ENCODE measurements at places on chromosomes 6 and 20.

DNA sequence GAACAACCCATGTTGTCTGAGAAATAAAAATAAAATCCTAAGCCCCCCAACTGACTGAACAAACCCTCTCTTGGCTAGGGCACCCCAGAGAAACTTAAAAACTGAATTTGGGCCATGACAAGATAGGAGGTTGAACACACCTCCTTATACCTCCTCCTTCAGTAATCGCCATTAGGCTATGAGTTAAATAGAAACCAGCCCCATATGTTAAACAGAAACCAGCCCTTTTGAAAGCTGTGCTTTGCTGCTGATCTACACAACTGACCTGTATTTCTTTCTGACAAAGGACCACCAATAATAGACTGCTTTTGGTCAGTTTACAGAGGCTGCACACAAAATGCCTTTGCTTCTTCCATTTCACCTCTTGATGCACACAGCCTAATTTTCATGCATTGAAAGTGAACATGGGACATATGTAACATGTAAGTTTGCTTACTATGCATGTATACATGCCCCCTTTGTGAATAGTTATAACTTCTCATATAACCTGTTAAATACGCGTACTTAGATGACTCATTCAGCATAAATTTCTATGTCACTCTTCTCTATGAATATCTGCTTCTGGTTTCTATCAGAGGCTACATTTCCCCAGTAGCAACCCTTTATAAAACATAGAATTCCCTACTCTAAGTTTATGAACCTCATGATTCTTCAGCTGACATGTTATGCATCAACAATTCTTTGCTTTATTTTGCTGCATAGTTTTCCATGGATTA lies 462.9 kb downstream of the COL12A1 start:
- no peak for DNase-seq

DNA sequence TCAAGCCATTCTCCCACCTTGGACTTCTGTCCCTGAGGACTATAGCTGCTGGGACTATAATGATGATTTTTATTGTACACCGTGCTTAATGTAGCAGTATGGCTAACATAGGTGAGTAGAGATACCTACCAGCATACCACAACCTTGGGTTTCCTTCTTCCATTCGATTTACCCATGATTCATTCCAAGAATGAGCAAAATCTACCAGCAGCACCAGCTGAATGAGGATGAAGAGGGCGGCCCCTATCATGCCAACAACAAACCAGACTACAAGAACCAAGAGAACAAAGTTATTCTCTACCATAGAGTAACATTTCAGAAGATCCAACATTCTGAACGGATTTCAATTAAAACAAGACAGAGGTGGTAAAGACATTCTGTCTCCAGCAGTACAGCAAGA lies 12.1 kb downstream of the SERINC3 start:
- DNase-seq = no peak

GRCh38 chr6:14212020-14212419 lies 94.4 kb downstream of the CD83 start:
- peak; percentile 34 for DNase-seq

- no peak for DNase-seq
These were observed 23.1 kb upstream of the VIP start for GRCh38 chr6:152727507-152727906.

- DNase-seq = no peak
These were observed 107.8 kb upstream of the RNF217 start for GRCh38 chr6:124854338-124854922.

GRCh38 chr6:33623895-33624381 lies 2.8 kb downstream of the ITPR3 start:
- no peak for DNase-seq

GRCh38 chr6:6994796-6995195 lies 113.0 kb upstream of the RREB1 start:
- no peak for DNase-seq

DNA sequence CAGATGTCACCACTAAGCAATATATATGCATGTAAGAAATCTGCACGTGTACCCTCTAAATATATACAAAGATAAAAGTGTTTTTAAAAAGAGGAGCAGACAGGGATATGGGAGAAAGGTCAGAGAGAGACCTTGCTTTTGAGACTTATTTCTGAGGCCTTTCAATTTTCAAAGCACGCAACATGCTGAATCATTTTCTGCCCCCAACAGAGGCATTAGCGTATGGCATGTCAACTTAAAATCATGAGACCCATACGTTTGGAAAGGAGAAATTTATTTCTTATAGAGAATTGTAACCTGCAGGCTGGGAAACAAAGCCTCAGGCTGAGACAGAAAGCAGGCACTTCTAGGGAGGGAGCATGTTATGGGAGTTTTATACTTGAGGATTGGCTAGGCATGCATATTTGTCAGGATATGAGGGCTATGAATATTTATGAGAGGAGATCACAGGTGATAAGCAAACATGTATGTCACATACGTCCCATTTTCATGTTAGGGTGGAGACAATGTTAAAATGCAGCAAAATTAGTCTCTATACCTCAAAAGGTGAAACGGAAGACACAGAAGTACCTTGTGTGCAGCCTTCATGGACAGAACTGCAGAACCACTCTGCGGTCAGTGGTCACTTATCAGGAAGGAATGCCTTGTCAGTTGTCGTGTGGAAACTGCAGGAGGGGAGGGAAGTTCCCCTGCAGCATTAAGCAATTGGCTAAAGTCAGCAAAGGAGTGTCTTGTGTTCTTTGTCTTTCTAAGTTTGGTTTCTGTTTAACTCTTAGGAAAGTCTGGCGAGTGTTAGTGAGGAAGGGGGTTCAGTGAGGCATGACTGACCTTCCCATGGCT lies 6.3 kb upstream of the GABRR2 start:
- peak; percentile 51 for DNase-seq

- no peak for DNase-seq
These were observed 146.8 kb downstream of the LAMA2 start for GRCh38 chr6:129029778-129030177.

DNA sequence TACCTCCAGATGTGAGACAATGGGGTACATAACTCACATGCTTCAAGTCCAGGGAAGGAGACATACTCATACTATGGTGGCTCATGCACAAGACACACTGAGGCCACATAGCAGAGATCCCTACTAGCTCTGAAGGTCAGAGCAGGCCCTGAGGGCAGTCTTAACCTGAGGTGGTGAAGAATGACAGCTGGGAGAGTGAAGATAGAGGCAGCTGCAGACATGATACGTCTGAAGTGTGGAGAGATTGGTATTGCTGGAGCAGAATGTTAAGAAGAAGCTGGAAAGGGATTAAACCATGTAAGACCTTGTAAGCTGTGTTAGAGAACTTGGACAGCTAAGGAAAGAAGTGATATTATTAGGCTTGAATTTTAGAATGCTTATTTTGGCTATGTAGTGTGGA lies 32.9 kb downstream of the PGM3 start:
- DNase-seq = no peak

- no peak for DNase-seq
These were observed 22.2 kb downstream of the AHI1 start for GRCh38 chr6:135475292-135475886.

DNA sequence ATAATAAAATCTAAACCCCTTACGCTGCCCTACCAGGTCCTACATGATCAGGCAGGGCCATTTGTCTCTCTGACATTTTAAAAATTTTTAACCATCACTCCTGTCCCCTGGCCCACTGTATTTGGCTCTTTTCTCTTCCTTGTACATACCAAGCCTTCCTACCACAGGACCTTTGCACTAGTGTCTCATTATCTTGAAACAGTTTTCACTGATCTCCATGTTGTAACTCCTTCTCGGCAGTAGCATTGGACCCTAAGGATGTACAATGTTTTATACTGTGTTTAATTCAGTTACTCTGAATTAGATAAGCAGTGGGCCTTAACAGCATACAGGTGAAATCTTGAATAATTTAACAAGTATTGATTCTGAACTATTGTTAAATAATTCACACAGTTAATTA lies 330.7 kb downstream of the UTRN start:
- DNase-seq = no peak

GRCh38 chr6:42751055-42751454 lies 5.2 kb upstream of the TBCC start:
- no peak for DNase-seq

- peak; percentile 62 for DNase-seq
These were observed 101.0 kb downstream of the NRN1 start for GRCh38 chr6:5905431-5906339.

GRCh38 chr6:36130667-36131510 lies 576 bp downstream of the MAPK13 start:
- DNase-seq = peak; percentile 38

- DNase-seq = no peak
These were observed 89.2 kb downstream of the ARID1B start for GRCh38 chr6:156866220-156867015.

DNA sequence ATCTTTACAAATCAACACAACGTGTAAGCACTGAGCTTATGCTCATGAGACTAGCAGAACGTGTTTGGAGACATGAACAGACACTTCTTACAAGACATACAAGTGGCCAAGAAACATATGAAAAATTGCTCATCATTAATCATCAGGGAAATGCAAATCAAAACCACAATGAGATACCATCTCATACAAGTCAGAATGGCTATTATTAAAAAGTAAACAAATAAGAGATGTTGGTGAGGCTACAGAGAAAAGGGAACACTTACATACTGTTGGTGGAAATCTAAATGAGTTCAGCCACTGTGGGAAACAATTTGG lies 327.9 kb upstream of the SOX4 start:
- no peak for DNase-seq

GRCh38 chr20:61609461-61609860 lies 357.4 kb downstream of the CDH4 start:
- no peak for DNase-seq

DNA sequence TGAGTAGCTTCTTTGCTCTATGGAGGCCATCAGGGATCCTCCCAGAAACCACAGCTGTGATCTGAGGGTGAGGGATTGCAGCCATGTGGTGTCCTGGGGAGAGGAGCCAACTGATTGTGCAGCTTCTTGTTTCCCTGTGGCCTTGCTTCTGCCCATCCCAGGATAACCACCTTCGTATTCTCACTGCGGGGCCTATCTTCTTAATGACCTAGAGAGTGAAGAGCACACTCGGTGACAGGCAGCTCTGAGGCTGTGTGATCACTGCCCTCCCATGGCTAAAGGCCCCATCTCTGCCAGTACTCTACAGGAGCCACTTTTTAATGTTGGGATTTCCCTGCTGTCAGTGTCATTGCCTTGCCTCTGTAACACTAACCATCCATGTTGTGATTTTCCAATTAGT lies 5.3 kb upstream of the RAET1L start:
- DNase-seq = no peak

DNA sequence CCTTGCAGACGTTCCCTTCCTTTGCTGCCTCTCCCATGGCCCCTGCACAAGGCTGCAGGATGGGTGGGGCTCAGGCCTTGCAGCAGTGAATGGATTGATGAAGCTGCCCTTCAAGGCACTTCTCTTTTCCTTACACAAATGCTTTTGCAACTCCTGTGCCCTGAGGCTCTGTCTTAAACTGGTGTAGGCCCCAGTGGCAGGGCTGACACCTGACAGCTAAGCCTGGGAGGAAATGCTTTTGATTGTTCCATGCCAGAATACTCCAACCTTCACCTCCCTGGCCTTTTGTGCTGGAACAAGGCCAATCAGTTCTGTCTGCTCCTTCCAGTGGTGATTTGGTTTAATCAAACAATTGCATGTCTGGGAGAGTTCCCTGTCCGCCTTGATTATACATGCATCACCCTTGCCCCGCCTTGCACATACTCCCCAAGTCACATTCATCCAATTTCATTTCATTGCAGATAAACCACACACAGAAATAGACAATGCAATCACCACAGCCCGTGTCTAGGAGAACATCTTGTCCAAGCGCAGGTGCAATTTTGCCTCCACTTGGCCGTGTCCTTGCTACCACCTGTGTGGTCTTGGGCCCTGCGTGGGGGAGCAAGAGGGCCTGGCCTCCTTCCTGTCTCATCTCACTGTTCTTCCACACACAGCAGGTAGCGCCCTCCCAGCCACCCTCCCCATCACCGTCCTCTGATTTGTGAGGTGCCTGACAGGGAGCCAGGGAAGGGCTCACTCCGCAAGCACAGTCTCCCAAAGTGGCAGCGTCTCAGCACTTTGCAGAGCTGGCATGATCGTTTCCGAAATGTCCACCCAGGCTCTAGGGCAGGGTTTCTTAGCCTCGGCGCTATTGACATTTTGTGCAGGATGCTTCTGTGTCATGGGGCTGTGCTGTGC lies 120.4 kb downstream of the CDH26 start:
- peak; percentile 55 for DNase-seq

DNA sequence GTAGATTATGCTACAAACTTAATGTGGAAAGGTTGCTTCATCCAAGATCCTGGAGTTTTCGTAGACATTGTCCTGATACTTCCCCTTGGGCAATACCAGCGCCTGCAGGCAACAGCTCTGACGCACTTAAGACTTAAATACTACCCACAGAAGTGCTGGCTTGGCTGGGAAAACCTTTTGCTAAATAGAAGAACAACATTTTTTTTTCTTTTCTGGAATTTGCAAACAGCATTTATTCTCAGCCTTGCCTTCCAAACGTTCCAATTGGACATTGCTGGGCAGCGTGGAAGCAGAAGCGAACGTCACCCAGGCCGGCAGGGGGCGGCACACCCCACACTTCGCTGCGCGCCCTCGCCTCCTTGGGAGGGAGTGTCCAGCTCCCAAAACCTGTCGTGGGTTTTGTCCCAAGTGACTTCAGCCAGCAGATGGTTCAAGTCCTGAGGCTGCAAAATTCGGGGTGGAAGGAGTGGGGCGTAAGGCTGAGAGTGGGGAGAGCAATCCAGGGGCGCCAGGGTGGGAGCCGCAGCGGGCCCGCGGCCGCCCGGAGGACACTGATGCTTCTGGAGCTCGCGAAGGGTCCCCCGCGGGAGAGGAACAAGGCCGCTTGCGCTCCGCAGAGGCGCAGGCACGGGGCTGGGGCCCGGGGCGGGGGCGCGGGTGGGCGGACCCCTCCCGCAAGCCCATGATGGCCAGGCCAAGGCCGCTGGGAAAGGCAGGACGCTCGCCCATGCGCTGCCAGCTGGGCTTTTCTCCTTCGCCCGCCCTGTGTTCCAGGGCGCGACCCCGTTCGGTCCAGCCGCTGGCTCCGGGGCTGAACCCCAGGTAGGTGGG lies 60.8 kb upstream of the MAP3K4 start:
- peak; percentile 61 for DNase-seq

DNA sequence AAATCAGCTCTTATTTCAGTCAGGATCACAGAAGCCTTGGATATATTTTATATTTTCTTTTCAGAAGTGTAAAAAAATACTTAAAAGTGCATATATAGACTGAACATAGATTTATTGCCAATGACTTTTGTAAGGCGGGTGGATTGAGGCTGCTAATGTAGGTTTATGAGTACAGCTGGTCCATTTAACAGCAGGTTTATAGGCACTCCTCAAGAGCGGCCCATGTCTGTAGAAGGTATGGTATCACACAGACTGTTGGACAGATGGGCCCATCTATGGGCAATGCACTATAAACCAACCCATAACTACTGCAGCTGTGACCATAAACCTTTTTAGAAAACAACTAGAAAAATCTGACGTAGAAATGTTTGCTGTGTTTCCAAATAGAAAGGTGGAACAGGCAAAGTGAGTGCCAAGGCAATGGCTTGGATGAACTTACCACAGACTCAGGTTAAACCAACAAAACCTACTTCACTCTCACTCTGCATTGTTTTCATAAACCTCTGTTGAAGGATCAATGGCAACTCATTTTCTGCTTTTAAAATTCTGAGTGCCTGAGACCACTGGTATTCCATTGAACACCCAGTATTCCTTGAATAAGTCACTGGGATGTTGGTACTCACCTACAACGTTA lies 170.6 kb upstream of the EYA4 start:
- DNase-seq = no peak

GRCh38 chr6:85192186-85192585 lies 257.7 kb upstream of the NT5E start:
- DNase-seq = no peak

GRCh38 chr20:23200413-23200812 lies 114.3 kb upstream of the CD93 start:
- DNase-seq = no peak

- DNase-seq = no peak
These were observed 21.0 kb downstream of the NOL7 start for GRCh38 chr6:13635948-13636658.

All from mucosa of gallbladder (tissue), 1 donor.